ENCODE measurements at places on chromosomes 1 and 21.

- DNase-seq: no peak
These were observed 3.0 kb downstream of the TTC24 start for GRCh38 chr1:156582388-156583017.

- no peak for DNase-seq
These were observed 195.7 kb downstream of the MIS18A start for GRCh38 chr21:32083197-32083596.

DNA sequence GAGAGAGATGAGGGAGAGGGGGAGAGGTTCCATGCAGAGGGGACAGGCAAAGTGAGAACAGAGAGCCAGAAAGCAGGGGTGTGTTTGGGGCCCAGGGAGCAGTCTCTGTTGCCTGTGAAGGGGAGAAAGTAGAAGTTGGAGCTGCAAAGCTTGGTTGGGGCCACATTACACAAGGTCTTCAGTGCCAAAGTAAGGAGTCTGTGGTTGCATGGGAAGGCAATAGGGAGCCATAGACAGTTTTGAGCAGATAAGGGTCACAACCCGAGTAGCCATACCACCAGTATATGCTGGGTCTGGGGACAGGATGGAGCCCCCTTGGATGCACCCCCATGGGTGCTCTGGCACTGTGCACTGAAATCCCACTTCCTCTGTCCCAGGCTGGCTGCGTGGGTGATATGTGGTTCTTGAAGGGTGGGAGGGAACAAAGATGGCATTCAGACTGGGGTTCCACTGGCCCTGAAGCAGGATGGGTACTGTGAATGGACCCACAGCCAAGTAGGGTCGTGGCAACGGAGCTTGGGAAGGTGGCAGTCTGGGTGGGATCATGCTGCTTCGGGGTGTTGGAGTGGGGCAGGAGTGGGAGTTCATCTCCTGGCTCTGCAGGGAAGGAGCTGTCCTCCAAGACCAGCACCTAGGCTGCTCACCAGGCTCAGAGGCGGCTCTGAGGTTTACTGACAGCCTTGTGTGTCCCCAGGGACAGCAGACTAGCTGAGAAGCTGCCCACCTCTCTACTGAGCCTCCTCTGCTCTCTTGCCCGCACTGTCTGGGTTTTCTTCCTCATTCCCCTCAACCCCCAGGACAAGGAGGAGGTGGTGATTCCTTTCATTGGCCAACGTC is 12.1 kb downstream of the DRAXIN start:
- DNase-seq: no peak

- no peak for DNase-seq
These were observed 77.6 kb downstream of the POU2F1 start for GRCh38 chr1:167298325-167298724.

DNA sequence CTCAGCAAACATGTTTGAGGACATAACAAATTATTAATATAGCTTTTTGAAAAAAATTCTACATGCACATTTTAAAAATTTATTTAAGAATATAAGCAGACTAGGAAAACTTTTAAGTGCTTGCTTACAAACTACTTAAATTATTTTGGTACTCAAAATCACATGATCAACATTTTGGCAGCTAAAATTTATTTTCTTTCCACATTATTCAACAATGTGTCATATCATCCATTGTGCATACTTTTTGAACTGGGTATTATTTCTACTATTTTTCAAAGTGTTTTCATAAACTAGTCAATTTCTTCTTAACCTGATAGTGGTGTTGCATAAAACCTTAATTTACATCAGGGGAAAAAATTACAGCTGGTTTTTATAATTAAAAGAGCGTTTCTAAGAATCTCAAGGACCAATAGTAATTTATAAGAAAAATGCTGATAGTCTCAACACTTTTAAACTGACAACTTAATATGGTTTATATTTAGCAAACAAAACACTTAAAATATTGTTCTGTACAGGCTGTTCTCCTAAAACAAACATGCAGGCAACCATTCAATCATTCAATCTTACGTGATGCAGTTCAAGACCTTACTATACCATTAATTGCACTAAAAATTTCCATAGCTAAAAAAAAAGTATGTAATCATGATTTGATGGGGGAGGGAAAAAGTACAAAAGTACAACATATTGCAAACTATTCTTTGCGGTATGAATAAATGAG is 105.0 kb downstream of the GPATCH2 start:
- no peak for DNase-seq

Measured in cortex of kidney (tissue), 1 donor.